ENCODE measurements at places on chromosomes 11 and 22.

DNA sequence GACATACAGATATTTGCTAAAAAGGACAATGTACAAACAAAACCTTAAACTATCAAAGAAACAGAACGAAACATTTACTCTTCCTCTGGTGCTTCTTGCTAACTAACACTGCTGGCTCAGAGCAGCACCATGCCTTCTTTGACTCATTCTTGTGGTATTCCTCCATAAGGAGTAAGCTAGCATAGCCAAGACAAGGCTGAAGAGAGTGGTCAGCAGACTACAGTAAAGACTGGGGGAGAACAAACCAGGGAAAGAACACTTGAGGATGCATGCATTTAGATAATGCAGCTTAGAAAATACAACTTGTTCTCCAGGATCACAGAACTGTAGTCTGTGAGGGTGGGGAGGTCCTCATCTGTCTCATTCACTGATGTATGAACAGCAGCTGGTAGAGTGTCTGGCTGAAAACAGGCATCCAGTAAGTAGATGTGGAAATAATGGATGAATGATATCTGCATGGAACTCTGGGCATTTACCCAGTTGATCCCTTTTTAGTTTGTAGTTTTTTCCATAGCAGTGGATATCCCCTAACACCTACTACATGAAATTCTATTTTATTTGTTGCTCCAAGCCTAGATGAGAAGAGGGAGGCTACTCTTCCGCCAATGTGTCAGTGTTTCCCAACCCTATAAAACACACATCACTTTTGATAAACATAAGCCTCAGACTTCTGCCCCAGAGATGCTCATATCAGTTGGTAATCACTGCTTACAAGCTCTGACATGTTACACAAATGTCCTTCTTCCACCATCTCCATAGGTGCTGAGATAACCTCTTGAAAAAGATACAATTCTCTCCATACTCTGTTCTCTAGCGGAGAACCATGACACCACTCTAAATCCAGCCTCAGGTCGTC is 7.3 kb downstream of the SNX19 start:
- no peak for DNase-seq

DNA sequence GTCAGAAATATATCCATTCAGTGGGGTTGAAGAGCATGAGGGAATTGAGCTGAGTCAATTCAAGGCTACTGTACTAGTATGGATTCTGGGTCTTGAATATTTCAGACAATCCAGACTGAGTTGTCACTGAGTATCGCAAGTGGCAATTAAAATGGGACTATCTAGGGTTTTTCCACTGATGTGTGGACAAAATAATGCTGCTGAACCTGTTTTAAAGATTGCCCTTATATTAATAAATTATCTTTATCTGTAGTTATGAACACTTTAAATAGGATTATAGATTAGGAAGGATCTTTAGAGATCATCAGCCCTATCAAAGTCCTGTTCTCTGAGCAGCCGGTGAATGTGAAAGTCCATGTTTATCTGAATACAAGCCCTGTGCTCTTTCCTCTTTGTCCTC is 478.3 kb upstream of the KIRREL3 start:
- no peak for DNase-seq

DNA sequence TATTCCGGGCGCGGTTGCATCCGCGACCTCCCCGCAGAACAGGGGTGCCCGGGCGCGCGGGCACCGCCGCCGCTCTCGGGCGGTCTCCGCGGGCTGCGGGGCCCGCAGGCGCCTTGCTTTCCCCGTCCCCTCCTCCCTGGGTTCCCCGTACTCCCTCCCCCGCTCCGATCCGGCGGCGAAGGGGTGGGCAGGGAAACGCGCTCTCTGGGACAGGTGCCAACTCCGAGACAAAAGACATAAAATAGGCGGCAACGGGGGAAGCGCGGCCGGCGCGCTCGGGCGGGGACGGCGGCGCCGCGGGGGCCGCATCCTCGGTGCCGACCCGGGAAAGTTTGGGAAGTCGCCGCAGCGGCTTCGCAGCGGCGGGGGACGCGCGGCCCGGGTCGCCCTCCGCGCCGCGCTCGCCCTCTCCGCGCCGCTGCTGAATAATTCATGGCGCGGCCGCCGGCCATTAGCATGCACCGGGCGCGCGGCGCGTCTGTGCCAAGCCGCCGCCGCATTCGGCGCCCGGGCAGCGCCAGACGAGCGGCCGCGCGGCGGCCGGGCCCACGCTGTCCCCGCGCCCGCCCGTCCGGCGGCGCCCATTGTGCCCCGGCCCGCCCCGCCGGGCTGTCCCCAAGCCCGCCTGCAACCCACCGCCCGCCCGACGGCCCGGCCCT is 78.7 kb upstream of the PPARA start:
- DNase-seq: no peak

GRCh38 chr11:117189191-117189940 is 9.8 kb upstream of the TAGLN start:
- no peak for DNase-seq

DNA sequence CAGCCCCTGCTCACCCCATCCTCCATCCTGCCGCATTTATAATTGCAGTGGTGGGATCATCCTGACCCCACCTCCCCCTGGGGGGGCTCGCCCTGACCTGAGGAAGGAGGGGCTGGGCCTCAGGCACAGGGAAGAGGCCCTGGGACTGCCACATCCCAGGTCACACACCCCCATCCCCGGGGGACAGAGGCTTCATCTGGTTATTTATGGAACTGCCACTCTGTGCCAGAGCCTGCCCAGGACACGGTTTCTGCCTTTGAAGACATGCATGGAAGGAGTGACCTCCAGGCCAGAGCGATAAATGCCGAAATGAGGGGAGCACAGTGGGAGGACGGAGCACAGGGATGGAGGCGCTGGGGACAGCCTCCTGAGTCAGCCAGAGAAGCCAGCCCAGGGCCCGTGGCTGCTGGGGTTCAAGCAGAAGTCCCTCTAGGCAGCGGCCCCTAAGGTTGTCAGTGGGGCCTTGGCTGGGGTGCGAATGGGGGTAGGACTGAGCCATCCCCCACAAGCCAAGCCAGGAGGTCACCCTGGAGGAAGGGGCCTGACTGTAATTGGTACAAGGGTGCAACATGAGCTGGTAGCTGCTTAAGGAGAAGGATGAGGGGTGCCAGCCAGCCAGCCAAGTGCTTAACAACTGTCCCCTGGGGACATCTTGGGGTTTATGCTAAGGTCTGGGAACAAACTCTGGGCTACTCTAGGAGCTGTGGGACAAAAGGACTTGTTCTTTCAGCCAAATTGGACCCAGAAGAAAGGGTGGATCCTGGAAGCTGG is 51.4 kb upstream of the SHISAL1 start:
- DNase-seq: no peak

DNA sequence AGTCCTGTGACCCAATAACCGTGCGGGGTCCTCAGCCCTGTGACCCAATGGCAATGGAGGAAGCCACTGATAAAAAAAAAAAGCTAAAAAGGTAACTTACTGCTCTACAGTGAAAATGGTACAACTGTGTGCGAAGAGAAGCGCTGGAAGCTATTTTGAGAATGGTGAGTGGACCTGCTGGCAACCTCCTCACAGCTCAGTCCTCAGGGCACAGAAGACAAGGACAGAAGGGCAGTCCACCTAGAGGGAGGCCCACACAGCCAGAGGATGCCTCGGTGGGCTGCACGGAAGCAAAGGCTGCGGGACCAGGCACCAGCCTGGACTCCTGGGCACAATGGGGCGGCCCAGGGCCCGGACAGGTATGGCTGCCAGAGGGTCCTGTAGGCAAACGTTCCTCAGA is 35.6 kb downstream of the BRD1 start:
- DNase-seq: no peak

GRCh38 chr11:86923999-86924766 is 31.0 kb downstream of the FZD4 start:
- DNase-seq: no peak

DNA sequence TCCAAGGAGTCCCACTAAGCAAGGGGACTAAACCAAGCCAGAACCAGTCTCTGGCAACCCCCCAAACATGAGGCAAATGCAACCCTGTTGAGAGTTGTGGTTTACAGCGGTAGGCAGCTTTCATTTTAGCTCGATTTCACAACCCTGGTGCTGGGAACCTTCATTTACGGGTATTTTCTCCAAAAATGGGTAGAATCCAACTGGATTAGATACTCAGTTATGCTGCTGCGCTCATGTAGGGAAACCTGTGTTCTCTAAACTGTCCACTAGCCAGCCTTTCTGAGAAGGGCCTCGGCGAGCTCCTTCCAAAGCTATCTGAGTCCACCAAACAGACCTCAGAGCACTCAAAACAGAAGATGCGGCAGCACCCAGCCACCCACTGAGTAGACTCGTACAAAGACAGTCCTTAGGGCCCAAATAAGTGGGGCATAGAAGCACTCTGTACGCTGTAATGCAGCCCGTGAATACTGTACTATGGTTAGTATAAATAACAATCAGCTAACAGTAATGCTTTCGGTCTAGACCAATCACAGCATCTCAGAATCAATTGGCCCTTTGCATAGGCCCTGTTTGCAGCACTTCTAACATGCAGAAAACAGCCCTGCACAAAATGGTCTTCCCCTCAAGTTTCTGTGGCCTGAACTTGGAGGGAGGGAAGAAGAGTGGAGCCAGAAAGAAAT is 104.7 kb downstream of the ETS1 start:
- no peak for DNase-seq

DNA sequence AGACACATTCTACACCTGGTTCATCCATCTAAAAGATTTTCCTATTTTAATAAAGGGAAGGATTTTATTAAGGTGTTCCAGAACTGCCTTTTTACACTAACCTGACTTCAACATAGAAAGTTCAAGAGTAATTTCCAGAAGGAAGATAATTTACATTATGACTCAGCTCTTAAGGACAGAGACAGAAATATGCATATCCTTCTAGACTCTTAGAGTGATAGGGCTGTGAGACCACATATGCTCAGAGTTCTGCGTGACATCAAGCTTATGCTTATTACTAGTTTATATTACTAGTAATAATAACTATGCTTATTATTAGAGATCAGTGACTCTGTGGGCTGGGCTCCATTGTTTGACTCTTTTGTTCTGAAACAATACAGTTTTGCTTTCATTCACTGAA is 4.6 kb downstream of the PDGFD start:
- no peak for DNase-seq

- DNase-seq: no peak
These were observed 21.8 kb upstream of the GNB1L start for GRCh38 chr22:19876314-19876940.

- DNase-seq: no peak
These were observed 21.6 kb upstream of the NNMT start for GRCh38 chr11:114274637-114275036.

DNA sequence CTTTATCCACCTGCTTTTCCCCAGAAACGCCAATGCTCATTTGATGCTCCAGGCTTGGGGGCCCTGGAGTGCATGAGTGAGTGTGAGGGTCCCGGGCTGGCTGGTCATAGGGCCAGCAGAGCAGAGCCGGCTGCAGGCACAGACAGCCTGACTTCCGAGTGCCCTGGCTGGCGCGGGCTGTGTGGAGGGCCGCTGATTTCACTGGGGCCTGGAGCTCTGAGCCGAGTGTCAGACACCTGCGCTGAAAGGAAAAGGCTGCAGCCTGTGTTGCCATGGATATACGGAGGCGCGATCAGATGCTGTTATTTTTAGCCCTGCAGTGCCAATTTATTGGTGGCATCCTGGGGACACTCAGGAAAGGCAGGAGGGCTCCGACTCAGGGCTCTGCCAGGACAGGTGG is 87.6 kb downstream of the ST3GAL4 start:
- no peak for DNase-seq

GRCh38 chr11:103892603-103893002 is 143.8 kb upstream of the DDI1 start:
- no peak for DNase-seq

DNA sequence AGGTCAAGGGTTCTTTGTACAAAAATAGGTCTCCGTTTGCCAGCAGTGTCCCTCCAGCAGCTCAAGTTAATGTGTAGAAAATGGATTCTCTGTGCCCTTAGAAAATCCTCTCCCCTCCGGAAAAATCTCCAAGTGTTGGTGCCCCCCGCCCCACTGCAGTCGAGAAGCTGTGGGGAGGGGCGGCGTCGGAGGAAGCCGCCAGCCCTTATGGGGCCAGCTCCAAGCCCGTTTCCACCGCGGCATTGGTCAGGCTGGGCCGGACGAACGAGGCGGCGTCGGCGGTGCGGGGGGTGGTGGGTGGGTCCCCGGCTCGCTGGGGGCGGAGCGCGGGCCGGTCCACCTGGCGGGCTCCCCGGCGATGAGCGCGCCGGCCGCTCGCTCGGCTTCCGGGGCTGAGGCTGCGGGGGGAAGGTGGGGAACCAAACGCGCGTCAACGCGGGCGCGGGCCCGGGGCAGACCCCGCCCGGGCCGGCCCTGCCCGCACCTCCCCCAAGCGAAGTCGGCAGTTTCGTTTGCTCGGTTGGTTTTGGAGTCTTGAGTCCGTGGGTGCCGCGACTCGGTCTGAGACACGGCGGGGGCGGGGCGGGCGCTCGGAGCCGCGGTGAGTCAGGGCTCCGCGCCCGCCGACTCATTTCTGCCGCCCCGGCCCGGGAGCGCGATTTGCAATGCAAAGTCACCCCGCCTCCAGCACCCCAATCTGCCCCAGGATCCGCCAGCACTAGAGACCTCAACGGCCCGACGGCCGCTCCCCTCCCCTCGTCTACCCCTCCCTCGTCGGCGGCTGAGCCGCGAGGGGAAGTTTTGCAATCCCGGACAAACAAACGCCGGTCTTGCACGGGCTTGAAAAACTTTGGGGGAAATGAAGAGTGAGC is 1.4 kb downstream of the ASCL2 start:
- no peak for DNase-seq

DNA sequence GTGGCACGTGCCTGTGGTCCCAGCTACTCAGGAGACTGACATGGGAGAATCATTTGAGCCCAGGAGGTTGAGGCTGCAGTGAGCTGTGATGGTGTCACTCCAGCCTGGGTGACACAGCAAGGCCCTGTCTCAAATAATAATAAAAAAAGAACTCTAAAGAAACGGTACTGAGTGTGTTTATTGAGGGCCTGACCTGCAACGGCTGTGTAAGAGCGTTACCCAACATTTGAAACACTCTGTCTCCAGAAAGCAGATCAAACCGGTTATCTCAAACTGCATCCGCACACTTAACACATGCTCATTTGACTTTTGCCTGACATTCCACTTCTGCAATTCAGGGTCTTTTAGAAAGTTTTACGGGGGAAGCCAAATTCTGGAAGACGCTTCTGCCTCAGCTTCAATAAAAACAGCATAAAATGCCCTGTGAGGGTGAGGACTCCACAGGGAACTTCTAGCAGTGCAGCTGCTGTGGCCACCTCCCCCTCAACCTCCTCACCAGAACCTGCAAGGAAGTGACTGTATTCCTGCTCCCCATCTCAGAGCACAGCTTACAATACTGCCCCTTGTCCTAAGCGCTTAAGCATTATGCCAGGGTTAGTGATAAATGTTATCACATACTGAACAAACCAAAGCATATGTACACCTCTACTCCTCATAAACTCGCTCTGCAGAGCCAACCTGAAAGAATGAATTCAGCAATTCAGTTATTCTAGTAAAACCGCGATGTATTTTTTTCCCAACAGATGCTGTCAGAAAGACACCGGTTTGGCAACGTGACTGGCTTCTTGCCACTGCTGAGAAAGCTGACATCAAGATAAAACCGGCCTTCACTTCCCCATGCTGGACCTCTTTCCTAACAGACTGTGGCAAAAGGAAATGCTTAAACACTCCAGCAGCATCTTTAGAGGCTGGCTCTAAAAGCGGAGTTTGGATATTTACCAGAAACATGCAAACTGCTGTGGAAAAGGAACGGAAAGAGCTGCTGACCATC is 52.2 kb downstream of the PRDM10 start:
- DNase-seq: no peak

GRCh38 chr11:68406324-68407313 is 53.9 kb upstream of the PPP6R3 start:
- no peak for DNase-seq

Data from cortex of kidney (tissue), 1 donor.